Frontal cortex (tissue), 4 donors: ENCODE measurements at places on chromosomes 2 and 18. TPM values are rescaled to one million over a fixed set of nuclear protein-coding genes. Genes with fewer than 3 reads are reported as not detected.

MFSD2B gene
- 0.41 TPM for total RNA-seq

TSPYL6 gene
- total RNA-seq = not detected

NTSR2 gene
- 0.82 TPM for total RNA-seq

CFAP65 gene
- total RNA-seq = 0.82 TPM

CLEC4F gene
- not detected for total RNA-seq

HDAC4 gene
- total RNA-seq = 20.4 TPM

IKZF2 gene
- 11.0 TPM for total RNA-seq

L3MBTL4 gene
- 34.2 TPM for total RNA-seq

EVX2 gene
- total RNA-seq = not detected

ACKR3 gene
- total RNA-seq = 20.0 TPM

SGPP2 gene
- 0.82 TPM for total RNA-seq

C2orf80 gene
- total RNA-seq = 38.3 TPM

AMER3 gene
- total RNA-seq = 44.0 TPM

GAD1 gene
- 80.7 TPM for total RNA-seq

NR4A2 gene
- 15.1 TPM for total RNA-seq

PDE1A gene
- 51.0 TPM for total RNA-seq

LYPD6 gene
- total RNA-seq = 9.4 TPM

HOXD13 gene
- not detected for total RNA-seq
